ENCODE measurements at places on chromosomes 12 and 14. TPM values are rescaled to one million over a fixed set of nuclear protein-coding genes. Genes with fewer than 3 reads are reported as not detected.

Gene SYCP3
- 0.93 TPM for total RNA-seq

Gene LRRC10
- total RNA-seq: not detected

Gene TMEM63C
- total RNA-seq: 0.80 TPM

Gene POTEG
- total RNA-seq: not detected

Gene PPM1H
- not detected for total RNA-seq

Gene PLA2G1B
- total RNA-seq: not detected

Gene KLRD1
- 4.9 TPM for total RNA-seq

Gene TOMM20L
- total RNA-seq: not detected

Gene RTL1
- not detected for total RNA-seq

Gene UNG
- 48.0 TPM for total RNA-seq

Gene CCDC184
- total RNA-seq: 0.12 TPM

Gene SLC17A8
- total RNA-seq: not detected

Gene GALNT16
- total RNA-seq: 0.02 TPM

Gene C14orf93
- total RNA-seq: 10.1 TPM

Gene TEX52
- total RNA-seq: not detected

Gene NDUFB1
- 103 TPM for total RNA-seq

Gene CLEC2D
- 407 TPM for total RNA-seq

Gene MAPK1IP1L
- 114 TPM for total RNA-seq

Gene TAS2R30
- 4.2 TPM for total RNA-seq

Gene PTGDR
- 0.56 TPM for total RNA-seq

Gene ZFYVE26
- 27.7 TPM for total RNA-seq

Gene RNU6-7
- not detected for total RNA-seq

Gene MSI1
- total RNA-seq: not detected

Gene TAS2R43
- 1.2 TPM for total RNA-seq

Gene PYGL
- not detected for total RNA-seq

Gene LIN7A
- 1.5 TPM for total RNA-seq

Gene RPL10L
- total RNA-seq: not detected

Gene POLE2
- 25.5 TPM for total RNA-seq

Gene TMEM132D
- not detected for total RNA-seq
